ENCODE measurements at places on chromosomes 3 and 15.

DNA sequence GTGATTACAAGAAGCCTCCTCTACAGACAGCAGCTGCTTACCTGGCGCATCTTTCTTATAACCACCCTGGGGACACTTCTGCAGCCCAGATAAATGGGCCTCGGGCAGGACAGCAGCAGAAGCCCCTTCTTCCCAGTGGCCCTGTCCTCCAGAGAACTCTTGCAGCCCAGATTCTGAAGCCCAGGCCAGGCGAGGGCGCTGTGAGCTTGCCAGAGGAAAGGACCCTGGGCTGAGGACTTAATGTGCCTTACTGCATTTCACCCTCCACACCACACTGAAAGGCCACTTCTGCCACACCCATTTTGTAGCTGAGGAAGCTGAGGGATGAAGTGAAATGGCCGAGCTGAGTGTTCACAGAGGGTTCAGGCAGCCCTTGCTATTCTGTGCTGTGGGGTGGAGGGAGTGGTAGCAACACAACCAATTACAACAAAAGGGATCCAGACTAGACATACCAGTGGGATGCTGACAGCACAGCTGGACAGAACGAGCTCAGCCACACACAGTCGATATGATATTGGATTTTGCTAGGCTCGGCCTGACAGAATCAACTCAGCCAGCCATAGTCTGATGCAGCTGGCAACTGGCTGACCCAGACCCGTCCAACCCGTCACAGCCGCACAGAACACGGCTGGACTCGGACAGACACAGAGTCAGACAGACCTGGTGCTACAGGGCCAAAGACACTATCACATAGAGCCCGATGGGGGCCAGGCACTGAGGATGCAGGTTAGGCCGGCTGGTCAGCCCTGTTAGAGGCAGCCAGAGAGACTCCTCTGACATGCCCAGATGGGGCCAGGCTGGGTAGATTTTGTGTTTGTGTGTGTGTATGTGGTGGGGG lies 7.3 kb downstream of the ACOX2 start:
- DNase-seq: no peak

DNA sequence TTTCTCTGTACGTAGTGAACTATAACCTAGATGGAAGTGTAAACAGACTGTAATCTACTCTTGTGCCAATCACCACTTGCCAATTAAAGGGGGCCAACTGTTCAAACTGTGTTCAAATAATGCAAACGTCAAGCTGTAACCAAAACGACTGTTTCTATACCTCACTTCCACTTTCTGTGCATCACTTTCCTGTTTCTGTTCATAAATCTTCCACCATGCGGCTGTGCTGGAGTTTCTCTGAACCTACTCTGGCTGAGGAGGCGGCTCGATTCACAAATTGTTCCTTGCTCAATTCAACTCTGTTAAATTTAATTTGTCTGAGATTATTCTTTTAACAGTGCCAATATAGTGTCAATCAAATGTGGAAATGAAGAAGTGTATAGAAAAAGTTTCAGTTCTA lies 206.7 kb upstream of the TBC1D5 start:
- no peak for DNase-seq

DNA sequence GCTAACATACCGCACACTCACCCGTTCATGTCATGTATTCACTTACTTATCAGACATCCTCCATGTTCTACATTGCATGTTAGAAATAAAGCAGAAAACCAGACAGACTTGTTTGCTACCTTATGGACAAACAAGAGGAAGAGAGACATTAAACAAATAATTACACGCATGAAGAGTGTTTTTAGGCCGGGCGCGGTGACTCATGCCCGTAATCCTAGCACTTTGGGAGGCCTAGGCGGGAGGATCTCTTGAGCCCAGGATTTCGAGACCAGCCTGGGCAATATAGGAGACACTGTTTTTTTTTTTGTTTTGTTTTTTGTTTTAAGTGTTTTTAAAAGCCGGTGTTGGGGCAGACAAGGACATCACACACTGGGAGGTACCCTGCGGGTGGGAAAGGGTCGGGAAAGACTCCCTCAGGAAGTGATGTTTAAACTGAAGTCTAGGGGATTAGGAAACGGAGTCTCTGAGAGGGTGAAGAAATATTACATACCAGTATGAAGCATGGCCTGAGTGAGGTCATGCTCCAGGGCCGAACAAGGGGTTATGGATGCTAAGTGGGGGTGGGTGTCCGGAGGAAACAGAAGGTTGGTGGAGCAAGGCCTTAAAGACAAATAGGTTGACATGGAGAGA lies 2.1 kb upstream of the USP3 start:
- DNase-seq: no peak

GRCh38 chr3:112132975-112133448 lies at the start of gene GCSAM:
GCSAM (minus strand) TSS chr3:112133248; CDS start chr3:112133120, 128 bp downstream.
- peak; percentile 50 for DNase-seq

- peak; percentile 40 for DNase-seq
Measured at GRCh38 chr15:85690561-85691231, 104.0 kb downstream of the KLHL25 start.

DNA sequence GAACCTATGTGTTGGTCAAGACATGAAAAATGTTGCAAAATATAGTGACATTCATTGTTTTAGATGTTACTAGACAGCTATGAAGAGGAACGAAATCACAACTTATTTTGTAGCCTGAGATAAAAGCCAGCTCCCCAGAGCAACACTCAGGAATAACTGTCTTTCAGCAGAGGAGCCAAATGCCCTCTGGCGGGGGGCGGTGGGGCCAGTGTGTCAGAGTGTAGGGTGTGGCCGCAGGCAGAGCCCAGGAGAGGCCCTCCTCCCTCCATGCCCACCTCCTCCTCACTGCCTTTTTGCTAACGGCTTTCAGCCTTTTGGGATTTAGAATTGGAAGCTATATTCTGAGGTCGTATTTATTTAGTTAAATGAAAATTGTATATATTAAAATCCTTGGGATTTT lies 16.9 kb downstream of the APOD start:
- no peak for DNase-seq

- DNase-seq: no peak
Measured at GRCh38 chr3:192494174-192494573, 233.2 kb downstream of the FGF12 start.

Measured in stimulated activated CD4-positive, alpha-beta T cell treated with anti-CD3 and anti-CD28 coated beads, Interleukin-2, amount 100 ng/mL, for 48 hours (primary cell).